Type B pancreatic cell (in vitro differentiated cells): ENCODE measurements at places on chromosomes 7 and 10. TPM values are rescaled to one million over a fixed set of nuclear protein-coding genes. Genes with fewer than 3 reads are reported as not detected.

DNA sequence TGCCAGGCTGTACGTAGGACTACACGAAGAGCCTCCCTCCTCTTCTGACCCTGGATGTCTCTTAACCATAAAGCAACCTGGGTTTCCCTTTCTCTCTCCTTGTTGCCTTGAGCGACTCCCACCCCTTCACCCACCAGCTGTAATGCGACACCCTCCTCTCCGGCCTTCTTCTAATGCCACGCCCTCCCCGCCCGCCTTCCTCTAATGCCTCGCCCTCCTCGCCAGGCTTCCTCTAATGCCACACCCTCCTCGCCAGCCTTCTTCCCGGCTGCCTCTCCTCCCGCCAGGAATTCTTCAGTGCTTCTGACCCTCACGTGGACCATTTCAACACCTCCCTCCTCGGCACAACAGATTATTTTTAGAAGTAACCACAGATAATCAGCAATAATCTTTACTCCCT is 348.5 kb upstream of the SHH start:
- H3K4me1 ChIP-seq = no peaks in the 10 kb centered on the region
- H3K27ac ChIP-seq = no peak overlapping the region
- peaks cover 34% of the 10 kb centered on the region for H3K27me3 ChIP-seq
- no peak overlapping the region for H3K4me3 ChIP-seq
- H3K36me3 ChIP-seq = no peaks in the 10 kb centered on the region
- DNase-seq = no peak

GRCh38 chr10:86225103-86225782 is 141.4 kb downstream of the GRID1 start:
- no peaks in the 10 kb centered on the region for H3K36me3 ChIP-seq
- H3K4me1 ChIP-seq = peaks cover 5% of the 10 kb centered on the region
- DNase-seq = no peak

FLNC gene
- 20.3 and 54.0 TPM in 2 replicates for total RNA-seq

GRCh38 chr10:12667052-12667451 is 317.7 kb downstream of the CAMK1D start:
- H3K36me3 ChIP-seq = peaks cover 19% of the 10 kb centered on the region
- H3K27ac ChIP-seq = no peak overlapping the region
- H3K4me1 ChIP-seq = peaks cover under 1% of the 10 kb centered on the region
- no peak overlapping the region for H3K4me3 ChIP-seq

DNA sequence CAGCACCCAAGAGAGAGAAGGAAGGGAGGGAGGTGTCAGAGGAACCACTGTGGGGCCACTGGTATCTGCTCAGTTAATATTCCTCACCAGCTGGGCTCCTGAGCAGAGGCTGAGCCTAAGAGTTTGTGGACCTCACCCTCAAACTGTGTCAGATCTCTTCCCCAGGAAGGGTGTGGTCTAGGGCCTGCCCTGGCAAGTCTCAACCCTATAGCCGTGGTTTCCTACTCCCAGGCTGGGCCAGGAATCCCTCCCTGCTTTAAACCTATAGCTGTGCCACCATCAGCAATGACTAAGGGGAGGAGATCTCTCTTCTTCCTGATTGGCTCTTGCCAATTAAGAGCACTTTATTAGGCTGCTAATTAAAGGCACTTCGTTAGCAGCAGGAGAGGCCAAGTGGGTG is 29.9 kb downstream of the POLL start:
- peak; percentile 37 for DNase-seq
- peak overlapping the region; percentile 21 for H3K27ac ChIP-seq
- peaks cover 10% of the 10 kb centered on the region for H3K27me3 ChIP-seq
- H3K4me3 ChIP-seq = no peak overlapping the region
- peaks cover 16% of the 10 kb centered on the region for H3K36me3 ChIP-seq
- H3K4me1 ChIP-seq = peaks cover 25% of the 10 kb centered on the region

PRKAG2 gene
- total RNA-seq = 17.9 and 23.9 TPM in 2 replicates

CALU gene
- 134 and 144 TPM in 2 replicates for total RNA-seq
